Activated T-helper 1 cell treated with anti-CD3 and anti-CD28 coated beads, Interleukin-2, amount 50 U/mL, for 16 hours (primary cell): ENCODE measurements at places on chromosomes 7 and 10.

DNA sequence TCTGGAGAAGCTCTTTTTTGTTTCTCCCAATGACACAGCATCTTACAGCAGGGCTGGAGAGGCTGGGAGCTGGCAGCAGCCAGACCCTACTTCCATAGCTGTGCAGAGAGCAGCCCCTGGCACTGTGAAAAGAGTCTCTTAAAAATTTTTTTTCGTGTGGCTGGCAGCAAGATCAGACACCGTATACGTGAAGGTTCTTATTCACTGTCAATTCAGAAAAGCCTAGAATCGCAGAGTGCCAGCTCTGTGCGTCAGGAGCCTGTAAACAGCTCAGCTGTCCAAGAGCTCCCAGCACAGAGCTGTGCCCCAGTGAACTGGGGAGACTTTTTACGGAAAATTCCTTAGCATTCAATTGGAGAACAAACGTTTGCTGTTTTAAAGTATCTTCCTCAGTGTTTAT lies 6.5 kb downstream of the BAG3 start:
- DNase-seq, result no peak

GRCh38 chr10:126422567-126422966 lies 34.3 kb upstream of the ADAM12 start:
- no peak for DNase-seq

DNA sequence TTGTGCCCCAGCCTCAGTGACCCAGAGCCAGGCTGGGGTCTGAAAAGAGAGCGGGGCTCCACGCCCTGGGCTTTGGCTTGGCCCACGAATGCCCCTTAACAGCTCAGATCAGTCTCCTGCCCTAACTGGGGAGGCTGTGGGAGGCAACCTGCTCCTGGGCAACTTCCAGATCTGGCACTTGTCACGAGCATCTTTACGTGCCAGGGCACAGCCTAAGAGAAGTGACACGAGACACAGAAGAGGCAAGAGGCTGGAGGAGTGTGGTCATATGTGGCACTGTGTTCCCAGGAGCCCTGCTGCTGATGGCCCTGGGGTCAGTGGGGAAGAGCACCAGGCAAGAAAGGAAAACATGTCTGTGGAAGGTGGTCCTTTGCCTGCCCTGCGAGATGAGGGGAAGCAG lies 97.8 kb upstream of the BTBD16 start:
- DNase-seq, result no peak

GRCh38 chr10:129660569-129660968 lies 193.5 kb downstream of the MGMT start:
- no peak for DNase-seq

DNA sequence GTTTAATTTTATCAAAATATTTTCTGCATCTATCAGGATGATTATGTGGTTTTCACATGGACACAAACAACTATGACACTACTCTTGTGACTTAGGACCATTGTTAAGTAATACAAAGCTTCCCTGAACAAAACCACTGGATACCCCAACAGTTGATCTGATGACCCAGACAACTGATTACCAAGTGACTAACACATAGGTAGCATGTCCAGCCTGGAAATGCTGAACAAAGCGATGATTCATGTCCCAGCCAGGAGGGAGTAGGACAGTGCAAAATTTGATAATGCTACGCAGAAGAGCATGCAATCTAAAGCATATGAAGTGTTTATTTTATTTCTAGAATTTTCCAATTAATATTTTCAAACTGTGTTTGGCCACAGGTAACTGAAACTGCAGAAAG lies 8.9 kb upstream of the PNLIP start:
- DNase-seq, result no peak

DNA sequence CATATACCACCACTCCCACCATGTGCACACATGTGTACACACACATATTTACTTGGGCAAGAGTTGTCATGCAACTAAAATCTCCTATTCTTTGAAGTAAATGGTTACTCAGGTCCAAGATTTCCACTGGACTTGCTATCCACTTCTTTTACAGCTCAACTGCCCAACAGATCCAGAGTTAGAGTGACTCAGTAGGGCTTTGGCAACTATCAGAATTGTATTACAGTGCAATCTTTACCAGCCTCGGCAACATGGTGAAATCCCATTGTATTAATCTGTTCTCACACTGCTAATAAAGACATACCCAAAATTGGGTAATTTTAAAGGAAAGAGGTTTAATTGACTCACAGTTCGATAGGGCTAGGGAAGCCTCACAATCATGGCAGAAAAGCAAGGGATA lies 51.9 kb upstream of the ABLIM1 start:
- no peak for DNase-seq

DNA sequence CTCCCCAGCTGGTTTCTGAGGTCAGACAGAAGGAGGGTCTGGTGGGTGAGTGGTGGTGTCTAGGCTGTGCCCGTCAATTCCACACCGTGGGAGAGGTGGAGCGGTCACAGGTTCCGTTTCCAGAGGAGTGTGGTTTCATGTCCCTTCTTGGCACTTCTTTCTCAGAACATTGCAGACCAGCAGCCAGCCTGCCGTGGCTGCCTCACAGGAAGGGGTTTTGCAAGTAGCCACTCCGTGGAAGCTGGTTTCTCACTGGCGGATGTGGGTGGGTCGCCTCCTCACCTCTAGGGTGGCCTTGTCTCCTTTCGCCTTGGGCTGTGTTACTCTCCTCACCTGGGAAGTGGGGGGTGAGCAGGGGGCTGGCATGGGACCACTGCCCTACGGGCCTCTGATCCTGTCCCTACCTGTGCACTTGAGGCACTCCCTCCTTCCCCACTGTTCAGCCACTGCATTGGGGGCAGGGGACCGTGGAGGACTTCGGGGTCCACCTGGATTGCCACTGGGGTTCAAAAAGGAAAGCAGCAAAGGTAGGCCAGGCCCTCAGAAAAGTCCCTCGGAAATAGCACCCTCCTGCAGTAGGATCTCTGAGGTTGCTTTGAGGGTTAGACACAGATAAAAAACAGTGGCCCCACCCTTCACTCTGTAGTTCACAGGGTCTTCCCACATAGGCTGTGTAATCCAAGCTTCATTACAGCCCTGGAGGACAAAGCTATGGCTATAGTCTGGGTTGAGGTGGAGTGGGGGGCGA lies 33.9 kb downstream of the TSPAN14 start:
- no peak for DNase-seq

GRCh38 chr10:77546042-77546441 lies 91.6 kb downstream of the KCNMA1 start:
- no peak for DNase-seq

DNA sequence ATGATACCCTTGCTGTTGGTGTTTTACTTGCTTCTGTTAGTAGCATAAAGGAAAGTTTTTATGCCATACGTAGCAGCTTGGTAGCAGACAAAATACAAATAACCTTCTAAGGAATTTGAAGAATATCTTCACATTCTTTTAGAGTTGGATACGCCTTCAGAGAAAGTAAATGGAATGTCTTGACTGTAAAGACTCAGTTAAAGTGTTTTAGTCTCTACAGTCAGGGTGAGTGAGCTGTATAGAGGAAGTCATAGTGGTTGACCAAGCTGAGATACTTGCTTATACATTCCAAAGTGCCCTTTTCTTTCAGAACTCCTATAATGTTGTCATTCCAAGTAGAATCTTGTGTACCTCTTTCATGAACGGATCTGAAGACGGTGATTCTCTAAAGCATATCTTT lies 37.7 kb downstream of the RABGEF1 start:
- DNase-seq, result no peak

DNA sequence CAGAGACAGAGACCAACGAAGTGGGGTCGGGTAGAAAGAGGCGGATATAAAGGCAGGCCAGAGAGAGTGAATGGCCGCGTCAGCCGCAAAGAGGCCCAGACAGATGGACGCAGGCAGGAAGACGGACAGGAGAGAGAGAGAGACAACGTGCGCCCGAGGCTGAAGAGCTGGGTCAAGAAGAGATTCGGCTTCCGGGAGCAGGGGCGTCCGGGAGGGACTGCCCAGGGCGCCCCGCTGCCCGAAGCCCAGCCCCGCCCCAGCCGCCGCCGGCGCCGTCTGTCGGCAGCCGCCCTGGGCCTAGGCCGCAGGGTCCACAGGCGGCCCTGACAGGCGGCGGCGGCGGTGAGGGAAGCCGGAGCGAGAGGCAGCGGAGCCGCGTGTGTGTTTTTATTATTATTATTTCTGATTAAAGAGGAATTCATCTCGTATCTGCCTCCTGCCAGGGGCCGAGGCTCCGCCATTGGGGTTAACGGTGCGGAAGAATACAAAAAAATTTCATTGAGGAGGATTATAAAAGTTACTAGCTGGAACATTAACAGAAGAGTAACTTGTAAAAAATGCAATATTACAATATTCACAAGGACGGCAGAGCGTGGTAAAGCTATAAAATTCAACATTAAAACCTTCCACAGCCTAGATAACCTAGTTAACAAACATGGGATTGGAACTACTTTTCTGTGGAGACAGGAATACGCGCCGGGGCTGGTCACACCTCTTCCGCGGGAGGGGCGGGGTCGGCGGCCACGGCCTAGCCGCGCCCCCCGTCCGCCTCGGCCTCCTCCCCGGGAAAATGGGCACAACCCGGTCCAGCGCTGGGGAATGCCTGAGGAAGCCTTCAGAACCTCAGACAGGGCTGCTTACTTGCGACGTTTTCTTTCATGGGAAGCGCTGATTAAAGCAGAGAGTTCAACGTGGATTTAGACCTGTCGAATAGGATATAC lies 29.7 kb upstream of the PAX2 start:
- DNase-seq, result no peak

GRCh38 chr10:99938563-99938962 lies 71.2 kb downstream of the DNMBP start:
- no peak for DNase-seq

DNA sequence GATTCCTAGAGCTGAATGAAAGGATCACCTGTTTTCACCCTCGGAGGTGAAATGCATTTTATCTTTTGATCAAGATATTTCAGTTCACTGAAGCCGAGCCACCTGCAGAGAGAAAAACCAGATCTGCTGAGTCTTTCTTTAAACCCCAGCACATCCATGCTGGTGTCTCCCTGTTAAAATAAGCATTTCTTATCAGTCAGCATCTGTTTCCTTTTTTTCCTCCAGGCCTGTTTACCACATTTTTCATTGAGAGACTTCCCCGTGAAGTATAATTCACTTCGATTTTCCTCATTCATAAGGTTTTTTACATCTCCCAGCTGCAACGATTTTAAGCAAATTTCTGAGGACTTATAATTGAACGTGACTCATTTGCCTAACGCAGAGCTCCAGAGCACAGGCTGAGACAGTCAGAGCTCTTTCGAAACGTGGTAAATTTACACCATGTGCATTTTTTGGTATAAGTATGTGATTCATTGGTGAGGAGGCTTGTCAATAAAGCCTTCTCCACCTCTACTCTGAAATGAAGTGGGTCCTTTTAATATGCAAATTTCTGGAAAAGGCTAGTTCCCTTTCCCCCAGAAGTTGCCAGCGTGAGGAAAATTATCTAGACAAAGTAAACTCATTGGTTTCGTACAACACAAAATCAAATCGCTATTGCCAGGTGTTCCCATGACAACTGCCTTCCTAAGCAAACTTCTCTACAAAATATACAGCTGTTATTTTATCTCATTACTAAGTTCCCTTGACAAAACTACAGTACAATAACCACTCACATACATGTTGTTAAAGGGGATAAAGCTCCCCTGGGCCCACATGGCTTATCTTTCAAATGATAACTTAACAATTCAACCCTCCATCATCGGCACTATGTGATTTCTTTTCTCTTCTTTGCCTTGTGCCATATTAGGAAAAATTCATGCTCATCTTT lies 374.8 kb upstream of the AKR1E2 start:
- DNase-seq, result no peak
